ENCODE measurements at places on chromosomes 5 and 9.

DNA sequence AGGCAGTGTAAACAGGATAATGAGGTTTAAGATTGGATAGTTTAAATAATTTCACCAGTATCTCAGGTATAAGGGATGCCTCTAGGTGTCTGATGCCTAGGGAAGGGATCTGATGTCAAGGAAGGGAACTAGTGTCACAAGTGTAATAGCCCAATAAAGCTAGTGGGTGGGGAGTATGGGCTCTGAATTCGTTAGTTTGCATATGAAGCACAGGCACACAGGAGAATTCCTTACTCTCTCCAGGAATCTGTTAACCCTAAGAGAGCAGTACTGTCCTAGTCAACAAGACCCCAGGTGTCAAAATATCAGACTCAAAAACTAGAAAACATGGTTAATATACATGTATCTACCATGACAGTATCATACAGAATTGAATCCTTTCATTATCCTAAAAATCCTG, 352.5 kb upstream of the CYLC2 start:
- no peak for DNase-seq

- no peak for DNase-seq
Observed at GRCh38 chr9:110691002-110691549, 22.5 kb downstream of the MUSK start.

DNA sequence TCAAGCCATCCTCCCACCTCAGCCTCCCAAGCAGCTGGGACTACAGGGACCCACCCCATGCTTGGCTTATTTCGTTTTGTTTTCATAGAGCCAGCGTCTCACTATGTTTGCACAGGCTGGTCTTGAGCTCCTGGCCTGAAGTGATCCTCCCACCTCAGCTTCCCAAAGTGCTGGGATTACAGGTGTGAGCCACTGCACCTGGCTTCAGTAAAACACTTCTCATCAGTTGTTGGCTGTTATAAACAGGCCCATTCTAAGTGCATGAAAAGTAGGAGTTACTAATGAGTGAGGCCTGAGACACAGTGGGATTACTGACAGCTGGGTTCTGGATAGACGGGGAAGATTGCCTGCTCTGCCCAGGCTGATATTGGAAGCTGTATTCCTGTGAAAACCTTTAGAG, 3.5 kb downstream of the CRB2 start:
- no peak for DNase-seq

- DNase-seq = no peak
Observed at GRCh38 chr9:135587658-135588057, 26.1 kb downstream of the PAEP start.

DNA sequence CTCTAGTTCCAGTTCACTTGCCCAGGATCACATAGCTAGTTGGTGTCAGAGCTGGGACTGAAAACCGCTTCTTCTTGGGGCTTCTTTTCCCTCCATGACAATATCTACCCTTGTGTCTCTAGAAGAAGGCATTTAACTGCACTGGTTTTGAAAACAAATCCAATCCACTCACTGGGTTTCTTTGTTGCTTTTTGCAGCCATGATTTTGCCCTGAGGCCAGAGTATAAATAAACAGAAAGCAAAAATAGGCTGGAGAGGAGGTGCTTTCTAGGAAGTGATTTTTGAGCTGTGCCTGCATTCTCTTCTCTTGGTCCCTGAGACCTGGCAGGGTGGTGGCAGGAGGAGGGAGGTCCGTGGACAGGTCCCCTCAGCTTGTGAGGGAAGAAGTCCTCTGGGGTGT, 6.9 kb upstream of the TRIO start:
- no peak for DNase-seq

- DNase-seq = peak; percentile 50
Observed at GRCh38 chr9:138045541-138046490, 168.2 kb downstream of the CACNA1B start.

- peak; percentile 68 for DNase-seq
Observed at GRCh38 chr5:88833371-88834130, 49.4 kb downstream of the MEF2C start.

DNA sequence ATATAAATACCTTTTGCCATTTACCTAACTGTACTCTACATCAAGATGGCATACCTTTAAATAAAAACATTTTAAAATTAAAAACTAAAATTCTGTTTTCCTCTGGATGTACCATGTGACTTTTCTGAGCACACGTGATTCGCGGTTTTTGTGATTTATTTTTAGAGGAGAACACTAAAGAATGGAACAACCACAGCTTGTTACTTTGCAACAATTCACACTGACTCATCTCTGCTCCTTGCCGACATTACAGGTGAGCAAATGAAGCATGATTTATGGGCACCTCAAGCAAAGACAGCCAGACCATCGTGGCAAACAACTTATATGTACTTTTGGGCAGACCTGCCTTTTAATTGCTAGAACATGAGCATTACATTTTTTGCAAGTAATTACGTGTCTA, 61.3 kb downstream of the GDA start:
- no peak for DNase-seq

GRCh38 chr9:2332663-2333062, 288.9 kb upstream of the VLDLR start:
- DNase-seq = no peak

GRCh38 chr5:169577951-169578350, 5.6 kb upstream of the SPDL1 start:
- no peak for DNase-seq

DNA sequence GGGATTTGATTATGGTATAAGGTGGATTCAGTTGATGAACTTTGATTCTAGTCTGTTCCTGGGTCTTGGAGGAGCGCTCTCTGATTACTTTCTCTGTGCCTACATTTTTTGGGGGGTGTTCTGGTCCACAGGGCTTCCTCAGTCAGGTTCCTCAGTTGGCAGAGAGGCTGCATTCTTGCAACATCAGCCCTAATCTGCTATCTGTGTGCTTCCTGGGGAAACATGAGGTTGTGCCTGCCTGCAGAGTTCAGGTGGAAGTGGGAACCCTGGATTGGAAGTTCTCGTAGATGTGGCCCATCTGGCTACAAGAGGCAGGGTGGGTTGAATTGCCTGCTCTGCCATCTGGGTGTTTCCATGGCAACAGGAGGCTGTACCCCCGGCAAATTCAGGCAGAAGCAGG, 24.5 kb downstream of the POLK start:
- DNase-seq = no peak

- DNase-seq = no peak
Observed at GRCh38 chr9:129561594-129562281, 59.2 kb downstream of the C9orf50 start.

DNA sequence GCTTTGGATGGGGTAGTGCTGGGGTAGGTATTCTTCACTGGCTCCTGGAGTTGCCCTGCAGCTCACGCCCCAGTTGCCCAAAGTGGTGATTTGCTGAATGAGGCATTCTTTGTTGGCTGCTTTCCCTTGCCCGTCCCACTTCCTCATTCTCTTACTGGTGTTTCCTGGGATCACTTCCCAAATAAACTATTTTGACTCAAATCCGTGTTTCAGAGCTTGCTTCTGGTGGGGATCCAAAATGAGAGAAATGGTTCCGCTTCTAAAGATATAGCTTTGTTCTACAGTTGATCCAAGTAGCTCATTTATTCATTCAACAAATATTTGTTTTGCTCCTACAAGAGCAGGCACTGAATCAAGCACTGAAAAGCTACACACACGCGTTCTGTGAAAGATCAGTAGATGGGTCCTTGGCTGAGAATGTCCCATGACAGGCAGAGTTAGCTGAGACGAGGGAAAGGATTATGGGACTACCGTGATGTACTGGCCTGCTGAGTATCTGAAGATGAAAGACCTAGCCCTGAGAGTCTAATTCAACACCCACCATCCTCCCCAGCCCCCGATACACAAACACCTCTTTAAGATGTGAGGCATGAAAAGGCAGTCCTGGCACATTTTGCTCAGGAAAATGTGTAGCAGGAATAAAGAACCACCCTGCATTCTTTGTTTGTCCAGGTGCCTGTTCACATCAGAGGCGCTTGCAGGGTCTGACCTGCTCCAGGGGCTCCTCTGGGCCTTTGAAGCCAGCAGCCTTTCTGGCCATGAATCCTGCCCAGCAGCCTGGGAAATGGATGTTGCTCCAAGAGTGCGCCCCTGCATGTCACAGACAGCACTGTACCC, 143.1 kb upstream of the RANBP3L start:
- DNase-seq = peak; percentile 71

DNA sequence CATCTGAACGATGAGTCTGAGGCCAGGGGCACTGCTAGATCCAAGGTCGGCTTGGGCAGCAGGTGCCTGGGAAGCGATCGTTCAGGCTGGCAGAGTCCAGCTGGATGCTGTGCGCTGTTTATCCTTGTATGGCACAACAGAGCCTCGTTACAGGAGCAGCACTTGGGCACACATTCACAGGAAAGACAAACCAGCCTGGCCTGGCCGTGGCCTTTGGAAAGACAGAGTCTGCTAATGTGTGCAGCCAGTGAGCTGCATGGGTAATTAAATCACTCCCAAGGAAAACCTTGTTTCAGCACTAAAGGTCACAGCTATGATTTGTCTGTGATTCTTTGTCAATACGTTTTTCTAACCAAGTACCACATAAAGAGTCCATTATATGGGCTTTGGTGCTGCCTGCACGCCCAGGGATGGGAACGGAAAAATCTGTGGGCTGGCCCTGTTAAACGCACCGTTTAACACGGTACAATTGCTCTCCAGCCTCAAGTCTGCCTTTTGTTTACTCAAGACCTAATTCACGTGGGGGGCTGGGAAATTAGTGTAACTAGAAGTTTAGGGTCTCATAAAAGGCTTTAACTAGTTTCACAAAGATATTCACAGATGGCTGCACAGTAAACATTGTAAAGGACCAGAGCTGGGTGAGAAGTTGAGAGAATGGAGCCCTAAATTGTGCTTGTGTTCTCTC, 509.3 kb downstream of the KDM4C start:
- DNase-seq = no peak

DNA sequence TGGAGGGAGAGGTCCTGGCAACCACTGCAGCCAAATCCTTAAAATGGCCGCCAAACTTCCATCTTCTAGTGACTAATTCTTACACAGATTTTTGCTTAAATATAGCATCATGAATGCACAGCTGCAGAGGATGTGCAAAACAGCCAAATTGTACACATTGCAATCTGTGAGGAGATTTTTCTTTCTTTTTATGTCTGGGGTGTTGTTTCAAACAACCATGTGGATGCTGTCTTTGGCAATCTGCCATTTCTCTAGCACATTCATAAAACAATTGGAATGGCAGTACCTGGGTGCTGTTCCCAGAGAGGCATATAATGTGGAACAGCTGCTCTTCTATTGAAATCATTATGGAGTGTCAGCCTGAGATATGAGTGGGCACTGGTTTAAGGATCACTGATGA, 1082.9 kb upstream of the SEMA6A start:
- no peak for DNase-seq

GRCh38 chr5:127562252-127562651, 44.8 kb downstream of the PRRC1 start:
- DNase-seq = no peak

- DNase-seq = no peak
Observed at GRCh38 chr5:59790376-59790775, 103.2 kb downstream of the PDE4D start.

DNA sequence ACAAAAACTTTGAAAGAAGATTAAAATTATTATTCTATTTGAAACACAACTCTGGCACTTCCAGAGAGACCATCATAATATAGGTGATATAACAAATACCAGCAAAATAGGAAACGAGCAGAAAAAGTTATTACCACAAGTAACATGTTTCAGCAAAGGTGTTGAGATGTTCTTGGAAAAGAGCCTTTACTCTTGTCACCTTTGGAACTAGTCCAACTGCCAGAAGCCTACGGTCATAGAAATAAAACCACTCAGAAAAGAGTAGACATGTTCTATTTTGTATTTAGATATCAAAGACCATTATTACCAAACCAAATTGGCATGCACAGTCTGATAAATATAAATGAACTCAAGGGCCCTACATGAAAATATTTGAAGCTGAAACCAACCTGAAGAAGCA, 145.0 kb upstream of the DMAC1 start:
- DNase-seq = no peak

DNA sequence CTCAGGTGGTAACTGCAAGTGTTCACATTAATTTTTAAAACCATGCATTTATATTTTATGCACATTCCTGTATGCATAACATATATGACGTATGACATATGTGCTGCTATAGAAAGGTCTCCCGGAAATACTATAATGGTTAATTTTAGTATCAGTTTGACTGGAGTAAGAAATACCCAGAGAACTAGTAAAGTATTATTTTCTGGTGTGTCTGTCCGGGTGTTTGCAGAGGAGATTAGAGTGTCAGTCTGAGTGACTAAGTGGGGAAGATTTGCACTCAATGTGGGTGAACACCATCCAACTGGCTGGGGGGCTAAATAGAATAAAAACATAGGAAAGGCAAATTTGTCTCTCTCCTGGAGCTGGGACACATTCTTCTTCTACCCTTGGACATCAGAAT, 26.9 kb downstream of the UIMC1 start:
- DNase-seq = no peak

DNA sequence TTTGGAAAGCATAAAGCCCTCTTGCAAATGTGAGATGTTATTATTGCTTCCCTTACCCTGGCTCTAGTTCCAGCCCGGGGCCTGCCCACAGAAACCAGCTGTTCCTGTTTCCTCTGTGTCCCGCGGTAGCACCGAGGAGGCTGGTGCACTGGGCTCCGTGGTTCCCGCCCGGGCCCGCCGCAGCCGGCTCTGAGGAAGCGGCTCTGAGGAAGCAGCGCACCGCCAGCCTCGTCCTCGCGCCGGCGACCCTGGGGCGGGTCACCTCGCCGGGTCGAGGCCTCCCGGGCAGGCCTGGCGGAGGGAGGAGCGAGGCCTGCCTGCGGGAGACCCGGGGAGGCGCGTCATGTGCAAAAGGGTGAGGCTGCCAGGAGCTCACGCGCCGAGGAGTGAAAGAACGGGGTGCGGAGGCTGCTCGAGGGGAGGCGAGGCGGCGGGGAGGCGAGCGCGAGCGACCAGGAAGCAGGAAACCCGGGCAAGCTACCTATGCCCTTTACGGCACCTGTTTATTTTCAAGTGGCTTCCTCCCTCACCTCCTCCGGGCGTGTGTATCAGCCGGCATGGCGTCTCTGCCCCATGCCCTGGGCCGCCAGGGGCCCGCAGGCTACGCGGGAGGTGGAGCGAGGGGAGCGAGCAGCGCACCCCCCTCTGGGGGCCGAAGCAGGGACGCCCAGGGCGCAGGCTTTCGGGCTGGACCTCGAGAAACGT, 61.3 kb upstream of the MEGF10 start:
- DNase-seq = peak; percentile 61

DNA sequence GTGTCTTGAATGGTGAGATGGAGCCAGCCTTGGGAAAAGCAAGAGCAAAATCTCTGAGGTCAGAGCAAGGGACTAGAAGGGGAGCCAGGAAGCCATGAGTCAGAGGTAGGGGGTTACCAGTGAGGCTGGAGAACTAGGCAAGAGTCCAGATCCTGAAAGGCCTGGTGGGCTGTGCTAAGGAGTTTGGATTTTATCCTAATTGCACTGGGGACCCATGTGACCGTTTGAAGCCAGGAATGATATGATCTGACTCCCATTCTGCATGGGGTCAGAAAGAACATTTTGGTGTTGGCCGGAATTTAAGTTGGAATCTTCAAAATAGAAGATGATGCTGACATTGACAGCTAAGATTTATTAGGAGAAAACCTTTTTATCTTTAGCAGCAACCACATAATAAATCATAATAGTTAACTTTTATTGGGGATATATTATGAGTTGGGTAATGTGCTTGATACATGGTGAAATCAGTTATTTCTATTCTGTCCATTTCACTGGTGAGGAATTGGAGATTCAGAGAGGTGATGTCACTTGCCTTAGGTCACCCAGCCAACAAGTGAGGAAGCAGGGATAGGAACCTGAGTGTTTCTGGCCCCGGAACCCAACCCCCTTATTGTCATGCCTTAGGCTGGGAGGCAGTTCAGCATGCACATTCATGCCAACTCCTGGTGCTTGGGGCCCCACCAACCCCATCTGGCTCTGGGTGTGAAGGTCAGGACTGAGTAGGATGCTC, 61.5 kb upstream of the RARS1 start:
- DNase-seq = no peak

GRCh38 chr5:143124593-143124992, 278.9 kb downstream of the NR3C1 start:
- DNase-seq = no peak
